Pons (tissue), 1 donor: ENCODE measurements at places on chromosomes 1 and 21.
A peak's percentile ranks its signal among the peaks of the same experiment; 100 is the strongest.

- no peak for DNase-seq
Measured at GRCh38 chr1:163056831-163057230, 12.3 kb upstream of the RGS4 start.

- DNase-seq: no peak
Measured at GRCh38 chr1:247218121-247218651, 37.7 kb upstream of the VN1R5 start.

DNA sequence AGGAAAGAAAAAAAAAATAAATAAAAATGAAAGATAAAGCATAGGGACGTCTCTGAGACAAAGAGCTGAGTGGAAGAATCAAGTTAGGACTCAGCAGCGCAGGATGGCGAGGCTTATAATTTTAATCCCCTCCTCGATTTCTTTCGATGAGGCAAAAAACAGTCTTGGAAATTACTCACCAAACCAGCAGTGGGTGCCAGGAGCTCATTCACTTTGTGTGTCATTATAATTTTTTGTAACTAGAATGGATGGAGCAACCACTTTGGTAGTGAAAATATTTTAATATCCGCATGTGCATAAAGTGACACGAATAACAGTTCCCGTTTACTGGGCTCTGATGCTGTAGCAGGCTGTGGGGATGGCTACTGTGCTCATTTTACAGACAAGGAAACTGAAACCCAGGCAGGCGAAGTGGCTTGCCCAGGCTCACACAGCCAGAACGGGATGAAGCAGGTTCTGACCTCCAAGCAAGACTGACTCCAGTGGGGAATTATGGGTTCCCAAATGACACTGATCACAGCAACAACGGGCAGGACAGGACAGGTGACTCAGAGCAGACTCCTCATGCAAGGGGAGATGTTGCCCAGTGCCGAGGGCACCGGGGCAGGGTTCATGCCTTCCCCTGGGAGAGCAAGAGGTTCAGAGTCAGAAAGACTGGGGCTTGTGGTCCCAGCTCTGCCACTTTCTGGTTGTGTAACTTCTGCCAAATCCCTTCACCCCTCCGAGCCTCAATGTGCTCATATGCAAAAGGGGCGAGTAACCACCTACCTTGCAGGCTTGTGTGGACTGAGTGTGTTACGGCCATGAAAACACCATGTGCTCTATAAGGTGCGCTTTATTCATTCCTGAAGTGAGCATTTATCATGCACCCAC lies 63.6 kb downstream of the RUNX3 start:
- no peak for DNase-seq

GRCh38 chr1:236862615-236863211 lies 67.6 kb downstream of the MTR start:
- DNase-seq: peak; percentile 41

- no peak for DNase-seq
Measured at GRCh38 chr1:58812468-58812867, 28.6 kb upstream of the JUN start.

DNA sequence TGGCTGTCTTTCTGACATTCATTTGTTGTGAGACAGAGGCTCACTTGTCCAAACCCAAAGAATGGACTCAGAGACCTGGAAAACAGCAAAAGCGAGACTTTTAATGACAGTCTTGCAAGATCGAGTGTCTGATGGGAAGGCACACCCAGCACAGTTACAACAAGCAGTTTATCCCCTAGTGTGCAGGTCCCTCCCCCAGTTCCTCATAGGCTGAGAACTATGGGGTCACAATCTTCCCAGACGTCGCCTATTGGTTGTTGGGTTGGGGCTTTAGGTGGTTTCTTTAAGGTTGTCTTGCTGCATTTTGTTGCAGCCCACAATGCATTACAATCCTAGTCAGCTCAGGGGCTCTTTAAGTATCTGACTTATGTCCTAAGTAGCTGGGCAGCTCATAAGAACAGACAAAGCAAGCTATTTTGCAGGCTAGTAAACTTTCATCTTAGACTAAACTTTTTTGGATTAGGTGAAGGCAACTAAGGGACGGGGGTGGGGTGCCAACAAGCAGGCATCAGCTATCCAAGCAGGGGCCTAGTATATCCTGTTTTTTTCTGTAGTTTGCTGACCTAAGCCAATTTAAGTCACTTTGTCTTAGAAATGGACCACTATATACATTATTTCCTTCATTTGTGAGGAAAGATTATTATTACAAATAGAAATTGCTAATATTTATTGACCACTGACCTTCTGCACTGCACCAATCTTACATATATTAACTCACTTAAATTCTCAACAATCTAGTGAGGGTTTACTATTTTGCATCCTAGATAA lies 151.8 kb downstream of the SETD4 start:
- no peak for DNase-seq

- no peak for DNase-seq
Measured at GRCh38 chr1:213987927-213988506, at the start of gene PROX1. Gene PROX1, plus strand, starts transcription at chr1:213987973. Its CDS starts 8,563 bp downstream, at chr1:213996536.

DNA sequence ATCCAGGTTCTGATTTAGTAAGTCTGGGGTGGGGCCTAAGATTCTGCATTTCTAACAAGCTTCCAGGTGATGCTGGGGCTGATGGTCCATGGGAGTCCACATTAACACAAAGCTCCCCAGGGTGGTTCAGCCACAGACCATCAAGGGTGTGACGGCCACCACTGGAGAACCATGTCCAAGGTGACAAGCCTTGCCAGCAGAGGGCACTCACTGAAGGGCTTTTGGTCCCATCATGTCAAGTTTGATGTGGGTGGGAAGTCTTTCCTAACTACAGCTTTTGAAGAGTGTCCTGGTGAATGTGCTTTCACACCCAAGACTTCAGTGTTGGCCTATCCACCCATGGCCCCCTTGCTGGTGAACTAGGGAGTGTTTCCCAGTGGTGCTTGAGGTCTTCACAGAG lies 67.1 kb downstream of the UBE2T start:
- DNase-seq: peak; percentile 4
